ENCODE measurements at places on chromosomes 6 and 20. TPM values are rescaled to one million over a fixed set of nuclear protein-coding genes. Genes with fewer than 3 reads are reported as not detected.

GRCh38 chr20:24917797-24918578, 31.1 kb upstream of the CST7 start:
- H3K4me1 ChIP-seq: no peaks in the 10 kb centered on the region
- no peak overlapping the region for H3K27ac ChIP-seq
- peaks cover under 1% of the 10 kb centered on the region for H3K27me3 ChIP-seq
- no peaks in the 10 kb centered on the region for H3K36me3 ChIP-seq
- peak; percentile 23 for DNase-seq

- H3K27me3 ChIP-seq: no peaks in the 10 kb centered on the region
- peak overlapping the region; percentile 68 for H3K4me3 ChIP-seq
- peaks cover 6% of the 10 kb centered on the region for H3K4me1 ChIP-seq
- peak overlapping the region; percentile 82 for H3K27ac ChIP-seq
- DNase-seq: no peak
- H3K36me3 ChIP-seq: no peaks in the 10 kb centered on the region
These were observed 2.0 kb downstream of the TBX18 start for GRCh38 chr6:84762220-84763002.

DNA sequence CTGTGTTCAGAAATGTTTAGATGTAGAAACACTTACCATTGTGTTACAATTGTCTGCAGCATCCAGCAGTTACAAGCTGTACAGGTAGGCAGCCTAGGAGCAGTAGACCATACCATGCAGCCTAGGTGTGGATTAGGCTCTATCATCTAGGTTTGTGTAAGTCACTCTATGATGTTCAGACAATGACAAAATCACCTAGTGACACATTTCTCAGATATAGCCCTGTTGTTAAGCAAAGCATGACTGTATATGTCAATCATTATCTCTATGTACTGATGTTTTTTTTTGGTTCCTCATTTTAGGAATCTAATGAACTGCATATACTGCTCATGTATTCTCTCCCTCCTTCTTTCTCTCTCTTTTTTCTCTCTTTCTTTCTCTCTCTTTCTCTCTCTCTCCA, 22.2 kb downstream of the CST8 start:
- no peaks in the 10 kb centered on the region for H3K27me3 ChIP-seq
- H3K4me1 ChIP-seq: no peaks in the 10 kb centered on the region
- no peak overlapping the region for H3K4me3 ChIP-seq
- no peak for DNase-seq

DNA sequence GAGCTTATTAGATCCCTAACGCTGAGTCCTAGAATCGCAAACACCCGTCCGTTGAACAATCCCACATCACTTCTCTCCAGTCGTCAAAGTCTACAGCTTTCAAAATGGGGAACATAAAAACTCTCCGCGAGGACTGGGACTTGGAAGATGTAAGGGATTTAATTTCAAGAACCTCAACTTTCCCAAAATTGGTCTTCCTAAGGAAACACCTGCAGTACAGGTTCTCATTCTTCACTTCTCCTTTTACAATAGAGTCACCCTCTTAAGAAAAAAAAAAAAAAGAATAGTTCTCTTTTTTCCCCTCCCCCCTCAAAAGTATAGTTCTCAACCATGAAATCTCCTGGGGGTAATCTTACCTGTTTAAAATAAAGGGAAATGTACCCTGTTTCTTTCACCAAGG, 6.6 kb upstream of the ZBTB22 start:
- peaks cover 19% of the 10 kb centered on the region for H3K4me1 ChIP-seq
- H3K27me3 ChIP-seq: no peaks in the 10 kb centered on the region

GRCh38 chr6:168279403-168279935, 40.1 kb downstream of the DACT2 start:
- H3K27ac ChIP-seq: no peak overlapping the region
- H3K4me1 ChIP-seq: no peaks in the 10 kb centered on the region
- DNase-seq: no peak
- H3K36me3 ChIP-seq: no peaks in the 10 kb centered on the region
- H3K27me3 ChIP-seq: peaks cover 4% of the 10 kb centered on the region

GRCh38 chr20:2261629-2262028, 34.2 kb upstream of the TGM3 start:
- H3K27me3 ChIP-seq: no peaks in the 10 kb centered on the region
- no peak for DNase-seq
- no peak overlapping the region for H3K27ac ChIP-seq
- peaks cover 7% of the 10 kb centered on the region for H3K4me1 ChIP-seq

DNA sequence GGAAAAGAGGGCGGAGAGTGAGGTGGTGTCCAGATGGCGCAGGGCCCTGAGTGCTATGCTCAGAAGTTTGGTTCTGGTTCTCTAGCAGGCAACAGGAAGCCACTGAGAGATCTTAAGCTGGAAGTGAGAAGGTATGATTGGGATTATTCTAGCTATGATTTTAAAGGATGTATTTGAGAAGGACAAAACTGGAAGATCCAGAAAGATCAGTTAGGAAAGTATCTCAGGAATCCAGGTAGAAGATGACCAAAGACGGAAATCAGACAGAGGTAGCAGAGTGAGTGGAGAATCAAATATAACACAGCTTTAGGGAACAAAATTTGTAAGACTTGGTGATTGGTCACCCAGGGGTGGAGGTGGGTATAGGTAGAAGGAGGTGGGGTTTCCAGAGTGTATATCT, 5.8 kb downstream of the SYNE1 start:
- no peaks in the 10 kb centered on the region for H3K4me1 ChIP-seq
- H3K27ac ChIP-seq: no peak overlapping the region
- H3K4me3 ChIP-seq: no peak overlapping the region

DNA sequence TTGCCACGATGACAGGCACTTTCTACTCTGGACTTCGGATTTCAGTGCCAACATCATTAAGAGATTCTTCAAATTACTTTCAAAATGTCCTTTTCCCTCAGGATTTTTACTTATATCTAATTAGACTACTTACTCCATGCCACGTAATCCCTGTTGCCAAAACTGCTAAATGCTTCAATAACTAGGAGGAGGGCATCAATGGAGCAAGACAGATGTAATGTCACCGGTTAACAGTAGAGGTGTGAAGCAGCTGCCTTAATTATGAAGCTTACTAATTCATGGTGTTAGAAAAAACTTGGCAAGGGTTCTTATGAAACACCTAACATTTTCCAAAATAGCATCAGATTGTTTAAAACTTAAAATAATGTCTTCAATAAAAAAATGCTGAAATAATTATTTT, 111.2 kb upstream of the SIM1 start:
- no peaks in the 10 kb centered on the region for H3K4me1 ChIP-seq
- H3K27ac ChIP-seq: no peak overlapping the region

GRCh38 chr20:6466075-6466810, 301.2 kb upstream of the BMP2 start:
- H3K4me3 ChIP-seq: no peak overlapping the region
- H3K4me1 ChIP-seq: no peaks in the 10 kb centered on the region
- no peaks in the 10 kb centered on the region for H3K27me3 ChIP-seq

DNA sequence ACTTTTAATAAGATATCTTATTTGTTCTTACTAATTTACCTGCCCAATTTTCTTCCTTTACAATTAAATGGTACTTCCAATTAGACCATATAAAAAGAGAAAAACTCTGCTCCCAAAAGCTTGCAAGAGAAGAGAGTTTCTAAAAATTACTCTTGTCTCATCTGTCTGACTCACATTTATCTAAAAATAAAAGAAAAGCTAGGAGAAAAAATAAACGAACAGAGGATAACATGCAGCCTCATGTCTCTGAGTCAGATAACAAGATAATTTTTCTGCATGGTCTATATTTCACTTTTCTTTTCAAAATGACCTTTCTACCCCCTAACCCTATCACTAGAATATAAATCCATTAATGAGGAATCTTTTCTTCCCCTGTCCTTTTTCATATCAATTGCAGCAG, 127.2 kb upstream of the TCF21 start:
- no peak overlapping the region for H3K4me3 ChIP-seq
- no peaks in the 10 kb centered on the region for H3K36me3 ChIP-seq

DNA sequence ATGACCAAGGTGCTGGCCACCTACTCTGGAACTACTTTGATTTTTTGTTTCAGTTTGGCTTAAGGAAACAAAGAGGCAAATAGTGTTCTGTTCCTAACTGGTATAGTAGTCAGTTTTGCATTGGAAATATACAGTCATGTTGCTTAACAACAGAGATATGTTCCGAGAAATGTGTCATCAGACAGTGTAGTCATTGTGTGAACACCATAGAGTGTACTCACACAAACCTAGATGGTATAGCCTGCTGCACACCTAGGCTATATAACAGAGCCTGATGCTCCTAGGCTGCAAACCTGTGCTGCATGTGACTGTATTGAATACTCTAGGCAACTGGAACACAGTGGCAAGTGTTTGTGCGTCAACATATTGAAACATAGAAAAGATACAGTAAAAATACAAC, 80.4 kb downstream of the ARID1B start:
- no peaks in the 10 kb centered on the region for H3K36me3 ChIP-seq
- H3K4me3 ChIP-seq: no peak overlapping the region
- no peak for DNase-seq
- no peak overlapping the region for H3K27ac ChIP-seq

DNA sequence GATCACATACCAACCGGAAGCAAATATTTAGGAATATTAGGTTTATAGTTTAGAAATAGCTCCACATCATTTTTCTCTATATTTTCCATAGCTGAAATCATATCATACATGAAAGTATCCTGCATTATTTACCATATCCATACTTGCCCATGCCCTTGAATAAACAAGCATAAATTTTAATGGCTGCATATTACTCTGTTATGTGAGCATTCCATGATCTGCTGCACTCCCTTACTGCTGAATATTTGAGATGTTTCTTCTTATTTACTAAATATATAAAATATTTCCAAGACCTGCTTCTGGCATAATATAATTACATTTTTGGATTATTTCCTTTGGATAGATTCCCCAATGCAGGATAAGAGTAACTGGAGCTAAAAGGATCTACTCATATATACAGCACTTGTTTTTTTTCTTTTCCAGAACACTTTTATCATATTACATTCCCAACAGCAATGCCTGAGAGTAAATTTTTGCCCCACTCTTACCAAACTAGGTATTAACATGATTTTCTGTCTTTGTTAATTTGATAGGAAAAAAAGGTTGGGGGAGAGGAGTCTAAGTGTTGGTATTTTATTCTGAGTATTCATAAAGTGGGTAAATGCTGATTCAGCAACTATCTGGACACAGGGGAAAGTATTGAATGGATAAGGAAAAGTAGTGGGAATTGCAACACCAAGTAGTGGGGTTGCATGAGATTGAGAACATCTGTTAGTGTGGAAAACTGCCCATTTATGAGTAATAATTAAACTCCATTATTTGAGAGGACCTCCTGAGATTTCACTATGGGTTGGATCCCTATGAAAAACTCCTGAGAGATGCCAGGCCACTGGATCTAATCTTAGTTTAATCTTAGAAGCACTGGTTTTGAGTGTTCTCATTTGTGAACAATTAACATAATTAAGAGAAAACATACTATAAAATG, 76.0 kb downstream of the MAN1A1 start:
- DNase-seq: no peak
- no peak overlapping the region for H3K4me3 ChIP-seq
- H3K4me1 ChIP-seq: no peaks in the 10 kb centered on the region
- no peaks in the 10 kb centered on the region for H3K36me3 ChIP-seq
- no peak overlapping the region for H3K27ac ChIP-seq

DNA sequence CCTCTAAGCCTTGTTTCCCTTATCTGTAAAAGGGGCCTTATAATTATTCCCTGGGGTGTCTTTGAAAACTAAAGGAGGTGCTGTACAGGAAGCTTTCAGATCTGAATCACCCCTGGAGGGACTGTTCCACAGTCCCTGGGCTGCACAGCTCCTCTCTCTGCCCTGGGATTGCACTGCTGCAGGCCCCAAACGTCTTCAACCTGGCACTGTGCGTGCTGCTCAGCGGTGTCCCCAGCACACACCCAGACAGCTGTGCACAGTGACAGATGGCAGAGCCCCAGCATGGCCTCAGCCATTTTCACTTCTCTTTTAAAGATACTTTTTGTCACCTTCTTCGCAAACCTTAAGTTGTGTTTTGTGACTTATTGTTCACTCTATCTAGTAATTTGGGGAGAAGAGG, 50.7 kb upstream of the INSM1 start:
- H3K27ac ChIP-seq: no peak overlapping the region
- H3K4me3 ChIP-seq: no peak overlapping the region
- H3K36me3 ChIP-seq: no peaks in the 10 kb centered on the region
- H3K27me3 ChIP-seq: no peaks in the 10 kb centered on the region
- no peak for DNase-seq

DNA sequence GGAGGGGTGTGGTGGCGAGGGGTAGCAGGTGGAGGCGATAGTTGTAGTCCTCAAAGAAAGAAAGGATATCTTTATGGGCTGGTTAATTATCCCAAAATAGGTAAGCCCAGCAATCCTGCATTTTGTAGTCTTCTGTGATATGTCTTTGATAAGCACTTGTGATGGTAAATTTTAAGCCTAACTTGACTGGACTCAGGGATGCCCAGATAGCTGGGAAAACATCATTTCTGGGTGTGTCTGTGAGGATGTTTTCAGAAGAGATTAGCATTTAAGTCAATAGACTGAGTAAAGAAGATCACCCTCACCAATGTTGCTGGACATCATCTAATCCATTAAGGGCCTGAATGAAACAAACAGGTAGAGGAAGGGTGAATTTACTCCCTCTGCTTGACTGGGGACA, 124.8 kb upstream of the RIPOR2 start:
- no peak for DNase-seq
- no peaks in the 10 kb centered on the region for H3K4me1 ChIP-seq
- H3K27me3 ChIP-seq: no peaks in the 10 kb centered on the region
- H3K27ac ChIP-seq: no peak overlapping the region

- no peaks in the 10 kb centered on the region for H3K36me3 ChIP-seq
- H3K27ac ChIP-seq: no peak overlapping the region
- no peaks in the 10 kb centered on the region for H3K4me1 ChIP-seq
- no peak overlapping the region for H3K4me3 ChIP-seq
- no peaks in the 10 kb centered on the region for H3K27me3 ChIP-seq
- DNase-seq: no peak
These were observed 76.5 kb downstream of the MBOAT1 start for GRCh38 chr6:20135677-20136268.

DNA sequence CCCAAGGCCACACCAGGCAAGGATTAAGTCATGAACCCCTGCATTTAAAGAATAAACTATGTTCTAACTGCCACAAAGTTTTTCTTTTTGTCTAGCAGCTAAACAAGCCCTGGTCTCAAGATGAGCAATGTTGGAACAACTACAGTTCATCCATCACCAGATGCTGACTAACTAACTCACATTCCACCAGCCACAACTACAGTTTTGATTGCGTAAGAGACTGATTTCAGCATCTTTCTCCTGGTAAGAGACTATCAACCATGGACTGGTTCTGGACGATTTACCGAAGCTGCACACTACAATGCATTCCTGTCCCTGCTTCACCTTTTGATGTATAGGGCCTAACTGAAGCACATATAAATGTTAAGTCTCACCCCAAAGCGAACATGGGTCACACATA, 43.0 kb downstream of the F13A1 start:
- H3K36me3 ChIP-seq: no peaks in the 10 kb centered on the region
- no peaks in the 10 kb centered on the region for H3K4me1 ChIP-seq
- DNase-seq: no peak
- no peak overlapping the region for H3K4me3 ChIP-seq
- peaks cover 13% of the 10 kb centered on the region for H3K27me3 ChIP-seq
- no peak overlapping the region for H3K27ac ChIP-seq

Gene TTLL9
- not detected for total RNA-seq

Gene DEK
- total RNA-seq: 108 TPM

Gene C6orf58
- 0.20 TPM for total RNA-seq

Gene TMEM74B
- 25.7 TPM for total RNA-seq

Gene RAMACL
- 0.15 TPM for total RNA-seq

Gene TMX4
- 12.0 TPM for total RNA-seq

Gene LTA
- total RNA-seq: 1.1 TPM

Gene TSHZ2
- total RNA-seq: 0.07 TPM

Gene VWA7
- 14.6 TPM for total RNA-seq

Gene UBE2J1
- 23.3 TPM for total RNA-seq

Gene LY6G5C
- total RNA-seq: 1.7 TPM

Gene OPN5
- total RNA-seq: not detected

Measured in HCT116 (cell line).